ENCODE measurements at places on chromosomes 2 and 18.

- DNase-seq, result no peak
These were observed 43.2 kb downstream of the SCG2 start for GRCh38 chr2:223558970-223559369.

- DNase-seq, result no peak
These were observed 156.8 kb upstream of the STK17B start for GRCh38 chr2:196328088-196328680.

- DNase-seq, result no peak
These were observed 158.7 kb upstream of the SKOR2 start for GRCh38 chr18:47410139-47410538.

GRCh38 chr2:68031542-68032160 is 31.2 kb downstream of the C1D start:
- no peak for DNase-seq

DNA sequence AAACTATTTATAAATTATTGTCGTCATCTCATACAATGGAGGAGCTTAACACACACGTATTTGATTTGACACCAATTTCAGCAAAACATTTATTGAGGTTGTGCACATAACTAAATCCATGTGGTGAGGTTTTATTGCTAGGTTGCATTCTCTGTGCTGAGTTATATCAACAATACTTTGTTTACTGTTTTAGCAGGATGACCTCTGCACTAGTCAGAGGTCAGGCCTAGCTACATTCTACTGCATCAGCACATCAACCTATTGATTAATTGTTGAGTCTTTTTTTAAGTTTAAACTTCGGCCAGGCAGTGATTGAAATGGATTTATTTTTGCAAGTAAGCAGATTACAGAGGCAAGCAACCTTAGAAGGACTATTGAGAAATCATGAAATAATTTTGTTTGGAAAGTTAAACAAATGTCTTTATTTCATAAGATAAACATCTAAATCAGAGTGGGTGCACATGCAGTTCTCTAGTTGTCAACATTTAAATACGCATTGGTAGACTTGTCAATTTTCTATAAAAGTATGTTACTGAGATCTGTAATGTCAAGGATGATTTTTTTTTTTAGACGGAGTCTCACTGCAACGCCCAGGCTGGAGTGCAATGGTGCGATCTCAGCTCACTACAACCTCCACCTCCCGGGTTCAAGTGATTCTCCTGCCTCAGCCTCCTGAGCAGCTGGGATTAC is 75.2 kb upstream of the CD28 start:
- DNase-seq, result no peak

GRCh38 chr2:8607606-8608005 is 74.2 kb upstream of the ID2 start:
- DNase-seq, result no peak

DNA sequence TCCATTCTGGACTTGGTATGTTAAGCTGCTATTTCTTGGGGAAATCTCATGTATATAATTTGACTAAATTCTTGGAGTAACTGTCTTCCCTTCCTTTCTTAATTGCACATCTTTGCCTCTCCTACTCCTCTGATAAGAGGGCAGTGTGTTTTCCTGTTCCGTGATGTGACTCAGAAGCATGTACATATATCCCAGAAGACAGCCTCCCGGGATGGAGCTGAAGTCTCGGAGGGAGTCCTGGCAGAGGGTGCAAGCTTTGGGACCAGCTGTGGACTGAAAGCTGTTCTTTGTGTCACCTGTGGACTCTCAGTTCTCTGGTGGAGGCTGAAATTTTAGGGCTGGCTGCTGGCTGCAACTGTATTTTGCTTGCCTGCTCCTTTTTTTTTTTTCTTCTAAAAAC is 54.7 kb upstream of the MGAT5 start:
- DNase-seq, result no peak

- no peak for DNase-seq
These were observed 30.7 kb downstream of the METTL8 start for GRCh38 chr2:171402906-171403580.

Data from stimulated activated CD4-positive, alpha-beta T cell treated with anti-CD3 and anti-CD28 coated beads, Interleukin-15, amount 100 ng/mL, for 1 hour (primary cell).